ENCODE measurements at places on chromosomes 12 and 14.

DNA sequence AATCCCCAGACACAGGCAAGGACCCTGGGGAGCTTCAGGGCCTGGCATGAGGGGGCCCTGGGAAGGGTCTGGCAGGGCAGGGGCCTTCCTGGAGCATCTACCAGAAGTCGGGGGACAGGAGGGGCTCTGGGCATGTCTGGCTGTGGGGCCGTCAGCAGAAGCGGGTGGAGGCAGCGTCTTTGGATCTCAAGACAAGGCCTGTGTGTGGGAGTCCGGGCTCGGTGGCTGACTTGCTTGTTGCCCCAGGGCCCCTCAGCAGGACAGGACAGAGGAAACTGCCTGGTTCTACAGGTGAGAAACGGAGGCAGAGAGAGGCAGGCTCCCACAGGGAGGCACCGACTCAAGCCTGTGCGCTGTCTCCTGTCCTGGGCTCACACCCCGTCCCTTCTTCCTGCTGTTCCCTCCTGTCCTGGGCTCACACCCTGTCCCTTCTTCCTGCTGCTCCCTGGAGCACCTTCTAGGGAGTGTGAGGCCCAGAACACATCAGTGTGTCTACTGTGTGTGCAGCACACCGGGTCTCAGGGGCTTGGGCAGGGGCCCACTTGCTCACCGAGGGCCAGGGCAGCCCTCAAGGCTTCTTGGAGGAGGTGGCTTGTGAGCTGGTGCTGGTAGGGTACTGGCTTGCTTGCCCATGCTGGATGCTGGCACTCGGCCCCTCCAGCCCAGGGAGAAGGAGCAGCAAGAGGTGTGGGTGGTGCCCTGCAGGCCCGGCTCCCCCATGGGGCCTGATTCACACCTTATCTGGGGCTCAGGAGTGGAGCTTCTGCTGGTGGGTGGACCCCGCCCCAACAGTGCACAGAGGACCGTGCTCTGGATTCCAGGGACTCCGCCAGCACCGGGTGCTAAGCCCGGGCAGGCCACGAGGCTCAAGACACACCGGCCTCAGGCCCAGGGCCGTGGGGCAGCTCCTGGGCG lies 14.9 kb downstream of the ASPG start:
- DNase-seq, result no peak

DNA sequence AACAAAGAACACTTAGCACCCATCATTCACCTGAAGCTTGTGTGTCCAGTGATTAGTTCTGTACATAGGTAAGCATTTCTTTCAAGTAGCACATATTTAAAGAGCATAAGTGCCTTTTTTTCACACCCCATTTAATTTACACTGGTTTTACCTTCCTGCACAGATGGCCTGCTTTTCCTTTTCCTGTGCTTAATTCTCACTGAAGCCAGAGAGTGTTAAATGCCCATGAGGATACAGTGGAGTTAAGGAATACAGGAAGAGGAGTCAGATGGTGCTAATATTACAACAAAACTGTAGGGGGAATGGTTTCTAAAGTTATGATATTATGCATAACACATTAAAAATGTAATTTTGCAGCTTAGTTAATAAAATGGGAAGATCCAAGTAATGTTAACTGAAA lies 31.0 kb upstream of the SLC38A1 start:
- DNase-seq, result peak; percentile 54

DNA sequence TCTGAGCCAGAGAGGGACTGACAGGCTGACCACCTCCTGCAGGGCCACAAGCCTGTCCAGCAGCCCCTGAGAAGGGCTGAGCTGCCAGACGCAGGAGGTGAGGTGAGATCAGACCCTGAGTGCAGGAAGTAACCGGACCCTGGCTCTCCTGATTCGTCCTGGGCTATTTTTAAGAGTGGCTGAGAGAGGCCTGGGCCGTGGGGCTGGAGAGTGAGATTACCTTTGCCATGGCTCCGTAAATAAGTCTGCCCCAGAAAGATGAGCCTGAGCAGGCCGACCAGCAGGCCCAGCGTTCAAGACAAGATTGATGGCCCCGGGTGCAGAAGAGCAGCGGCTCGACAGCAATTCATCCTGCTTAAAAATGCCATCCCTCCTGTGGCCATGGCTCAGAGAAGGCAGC lies 54.2 kb downstream of the SPTB start:
- no peak for DNase-seq

DNA sequence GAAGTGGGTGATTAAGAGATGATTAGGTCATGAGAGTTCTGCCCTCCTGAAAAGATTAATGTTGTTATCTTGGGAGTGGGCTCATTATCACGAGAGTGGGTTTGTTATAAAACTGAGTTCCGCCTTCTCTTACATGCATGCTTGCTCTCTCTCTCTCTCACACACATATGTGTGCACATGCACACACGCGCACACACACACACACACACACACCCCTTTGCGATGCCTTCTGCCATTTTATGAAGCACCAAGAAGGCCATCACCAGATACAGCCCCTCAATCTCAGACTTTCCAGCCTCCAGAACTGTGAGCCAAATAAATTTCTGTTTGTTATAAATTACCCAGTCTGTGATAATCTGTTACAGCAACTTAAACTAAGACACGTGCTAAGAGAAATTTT lies 5.7 kb upstream of the SLC41A2 start:
- DNase-seq, result no peak

GRCh38 chr12:91109148-91109564 lies 2.1 kb downstream of the LUM start:
- no peak for DNase-seq

- DNase-seq, result no peak
These were observed 714.1 kb downstream of the FSCB start for GRCh38 chr14:43792980-43793379.

DNA sequence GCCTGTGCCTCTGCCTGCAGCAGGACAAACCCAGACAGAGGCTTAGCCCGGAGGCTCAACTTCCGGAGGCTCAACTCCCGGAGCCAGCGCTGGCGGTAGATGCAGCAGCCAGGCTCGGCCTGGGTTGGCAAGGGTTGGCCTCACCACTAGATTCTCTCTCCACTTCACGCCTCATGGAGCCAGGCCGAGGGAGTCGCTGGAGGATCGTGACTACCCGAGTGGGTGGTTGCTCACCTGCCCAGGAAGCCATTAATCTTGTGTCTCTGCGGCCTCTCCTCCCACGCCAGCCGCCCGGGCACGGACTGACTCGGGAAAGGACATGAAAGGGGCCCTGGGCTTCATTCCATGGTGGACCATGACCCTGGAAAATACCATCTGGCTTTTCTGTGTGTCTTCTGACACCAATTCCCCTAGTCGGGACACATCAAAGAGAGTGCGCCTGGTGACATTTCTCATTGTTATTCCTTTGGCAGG lies 20.8 kb downstream of the ESRRB start:
- no peak for DNase-seq

DNA sequence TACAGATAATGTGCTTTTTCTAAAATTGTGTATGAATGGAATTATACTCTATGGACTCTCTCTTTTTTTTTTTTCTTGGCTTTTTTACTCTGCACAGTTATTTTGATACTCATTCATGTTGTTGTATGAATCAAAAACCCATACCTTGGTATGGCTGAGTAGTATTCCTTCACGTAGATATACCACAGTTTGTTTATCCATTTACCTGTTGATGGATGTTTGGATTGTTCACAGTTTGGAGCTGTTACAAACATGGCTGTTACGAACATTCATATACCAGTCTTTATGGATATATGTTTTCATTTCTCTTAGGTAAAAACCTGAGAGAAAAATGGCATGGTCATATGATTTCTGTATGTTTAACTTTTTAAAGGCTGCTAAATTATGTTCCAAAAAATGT lies 43.2 kb downstream of the TMTC3 start:
- DNase-seq, result no peak

DNA sequence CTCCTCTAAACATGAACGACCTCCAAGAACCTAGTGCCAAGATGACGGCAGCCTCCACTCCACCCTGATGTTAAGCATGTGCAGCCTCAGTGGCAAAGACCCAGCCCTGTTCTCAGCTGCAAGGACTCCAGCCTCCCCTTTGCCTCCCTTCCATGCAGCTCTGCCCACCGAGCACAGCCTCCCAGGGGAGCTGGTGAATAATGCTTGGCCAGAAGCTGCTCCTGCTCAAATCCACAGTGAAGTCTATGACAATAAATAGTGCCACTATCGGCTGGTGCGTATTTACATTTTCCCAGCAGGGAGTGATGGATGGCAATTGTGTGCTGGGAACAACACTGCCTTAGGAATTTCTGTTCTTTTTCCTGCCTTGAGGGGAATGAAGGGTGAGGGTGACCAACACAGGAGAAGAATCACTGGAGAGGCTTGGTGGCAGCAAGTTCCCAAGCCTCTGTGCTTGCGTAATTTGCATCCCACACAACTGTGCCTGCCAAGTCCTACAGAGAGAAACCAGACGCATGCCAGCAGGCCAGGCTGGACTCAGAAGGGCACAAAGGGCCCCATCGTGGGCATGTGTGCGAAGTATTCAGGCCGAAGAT lies 29.9 kb upstream of the TC2N start:
- DNase-seq, result no peak

DNA sequence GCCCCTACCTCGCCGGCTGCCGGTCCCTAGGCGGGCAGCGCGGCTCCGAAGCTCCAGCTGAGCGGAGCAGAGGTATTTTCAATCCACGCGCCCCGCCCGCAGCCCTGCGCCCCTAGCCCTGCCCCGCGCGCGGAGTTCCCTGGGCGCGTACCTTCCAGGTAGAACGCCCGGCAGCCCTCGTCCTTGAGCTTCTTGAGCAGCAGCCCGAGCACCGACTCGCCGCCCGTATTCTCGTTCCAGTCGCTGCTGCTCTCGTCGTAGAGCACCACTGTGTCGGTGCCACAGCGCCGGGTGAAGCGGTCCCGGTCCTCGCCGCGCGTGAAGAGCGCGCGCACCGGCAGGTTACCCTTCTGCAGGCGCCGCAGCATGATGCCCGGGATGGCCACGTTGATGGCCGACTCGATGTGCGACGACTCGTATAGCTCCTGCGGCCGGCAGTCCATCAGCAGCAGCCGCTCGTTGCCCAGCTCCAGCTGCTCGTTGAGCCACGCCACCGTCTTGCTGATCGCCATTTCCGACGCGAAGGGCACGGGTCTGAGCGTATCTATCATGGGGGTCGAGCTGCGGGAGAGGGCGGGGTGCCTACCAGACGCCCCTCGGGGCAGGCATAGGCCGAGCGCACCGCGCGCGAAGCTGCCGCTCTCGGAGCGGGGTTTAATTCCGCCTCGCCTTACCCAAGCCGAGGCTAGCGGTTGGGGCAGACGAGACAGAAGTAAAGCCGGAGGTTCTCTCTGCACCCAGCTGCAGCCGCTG lies 636 bp downstream of the DUSP6 start:
- DNase-seq, result no peak

- no peak for DNase-seq
These were observed 105.8 kb upstream of the NAP1L1 start for GRCh38 chr12:76190299-76190698.

- peak; percentile 73 for DNase-seq
These were observed at the start of gene ALDH2 for GRCh38 chr12:111766608-111767361. ALDH2 (plus strand) TSS chr12:111766933; CDS start chr12:111766983, 50 bp downstream.

DNA sequence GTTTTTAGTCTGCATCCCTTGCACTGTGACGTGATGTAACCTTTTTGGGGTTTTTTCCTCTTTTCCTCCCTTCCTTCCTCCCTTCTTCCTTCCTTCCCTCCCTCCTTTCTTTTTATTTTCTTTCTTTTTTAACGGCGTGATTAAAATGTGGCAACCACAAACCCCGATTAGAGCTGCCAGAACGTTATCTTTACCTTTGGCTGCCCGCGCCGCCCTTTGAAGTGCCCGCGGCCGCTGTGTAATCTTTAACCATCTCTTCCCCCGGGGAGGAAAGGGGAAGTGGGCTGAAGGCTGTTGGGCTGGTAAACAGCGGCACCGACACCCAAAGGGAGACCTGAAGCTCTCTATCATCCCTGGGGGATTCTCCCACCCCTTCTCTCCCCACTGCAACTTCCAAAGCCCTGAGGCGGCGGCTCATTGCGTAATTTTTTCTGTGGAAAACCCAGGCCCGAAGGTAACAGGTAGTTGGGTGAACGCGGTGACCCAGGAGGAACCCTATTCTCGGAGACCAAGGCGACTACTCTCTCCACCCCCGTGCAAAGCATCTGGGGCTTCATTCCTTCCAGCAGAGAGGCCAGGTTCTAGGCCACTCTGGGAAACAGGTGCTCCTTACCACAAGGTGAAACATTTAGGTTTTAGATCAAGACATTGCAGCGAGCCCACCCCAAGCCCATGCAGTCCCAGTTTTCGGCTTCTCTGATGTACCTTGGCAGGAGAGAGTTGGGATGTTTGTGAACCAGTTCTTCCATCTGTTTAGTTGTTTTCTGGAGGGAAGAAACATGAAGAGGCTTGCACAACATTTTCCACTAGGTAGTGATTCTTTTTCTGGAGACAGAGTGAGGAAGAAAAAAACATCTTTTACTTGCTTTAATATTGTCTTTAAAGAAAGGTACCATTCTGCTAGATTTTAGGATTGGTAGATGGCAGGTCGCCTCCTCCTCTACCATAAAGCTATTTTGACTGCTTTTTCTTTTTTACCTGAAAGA lies 1.5 kb downstream of the LGR5 start:
- no peak for DNase-seq

DNA sequence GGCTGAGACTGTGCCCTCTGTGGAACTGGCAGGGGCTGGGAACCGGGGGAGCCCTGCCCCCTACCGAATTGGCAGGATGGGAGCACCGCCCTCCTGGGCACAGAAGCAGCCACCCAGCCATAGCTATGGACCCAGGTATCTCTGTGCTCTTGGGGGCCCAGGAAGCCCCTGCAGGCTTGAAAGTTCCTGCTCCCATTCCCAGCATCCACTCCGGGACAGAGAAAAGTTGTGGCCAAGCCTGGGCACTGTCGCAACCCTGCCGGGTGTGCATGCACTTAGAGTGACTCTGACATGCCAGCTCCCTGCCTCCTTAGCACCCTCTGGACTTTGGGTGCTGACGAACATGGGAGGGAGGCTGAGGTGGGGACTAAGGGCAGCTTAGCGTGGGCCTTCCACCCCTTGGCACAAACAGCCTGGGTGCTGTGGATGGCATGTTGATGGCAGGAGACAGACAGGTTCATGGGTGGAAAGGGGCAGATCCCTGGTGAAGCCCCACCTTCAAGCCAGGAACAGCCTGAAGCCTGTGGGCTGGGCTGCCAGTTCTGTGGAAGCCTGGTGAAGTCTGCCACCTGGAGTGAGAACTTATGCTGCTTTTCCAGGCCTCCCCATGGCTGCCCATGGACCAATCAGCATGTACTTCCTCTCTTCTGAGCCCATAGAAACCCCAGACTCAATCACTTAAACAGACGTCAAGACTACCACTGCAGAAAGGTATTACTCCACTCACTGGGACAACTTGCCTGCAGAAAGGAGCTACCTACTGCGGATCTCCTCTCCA lies 279.0 kb downstream of the ATXN7L3B start:
- DNase-seq, result no peak

DNA sequence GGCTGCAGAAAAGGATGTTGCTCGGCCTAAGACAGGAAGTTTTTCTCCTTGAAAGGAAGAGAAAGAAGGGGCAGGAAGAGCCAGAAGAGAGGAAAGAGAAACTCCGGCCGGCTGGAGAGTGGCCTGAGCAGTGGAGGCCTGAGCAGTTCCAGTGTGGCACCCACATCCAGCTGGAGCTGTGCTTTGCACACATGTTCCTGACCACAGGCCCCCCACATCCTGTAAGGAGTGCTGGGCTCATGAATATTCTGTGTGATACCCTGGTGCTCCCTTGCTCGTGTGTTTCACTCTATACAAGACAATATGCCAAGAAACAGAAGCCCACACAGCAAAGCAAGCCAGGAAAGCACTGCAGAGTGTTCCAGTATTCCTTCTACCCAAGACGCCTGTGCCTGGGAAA lies 27.1 kb downstream of the POLE start:
- no peak for DNase-seq

GRCh38 chr14:87522575-87522974 lies 470.4 kb downstream of the GALC start:
- peak; percentile 95 for DNase-seq

- DNase-seq, result no peak
These were observed 12.4 kb downstream of the IQSEC3 start for GRCh38 chr12:78981-79380.

- DNase-seq, result no peak
These were observed 74.3 kb downstream of the PPM1A start for GRCh38 chr14:60323199-60323896.
